ENCODE measurements at places on chromosomes 12 and 14.

DNA sequence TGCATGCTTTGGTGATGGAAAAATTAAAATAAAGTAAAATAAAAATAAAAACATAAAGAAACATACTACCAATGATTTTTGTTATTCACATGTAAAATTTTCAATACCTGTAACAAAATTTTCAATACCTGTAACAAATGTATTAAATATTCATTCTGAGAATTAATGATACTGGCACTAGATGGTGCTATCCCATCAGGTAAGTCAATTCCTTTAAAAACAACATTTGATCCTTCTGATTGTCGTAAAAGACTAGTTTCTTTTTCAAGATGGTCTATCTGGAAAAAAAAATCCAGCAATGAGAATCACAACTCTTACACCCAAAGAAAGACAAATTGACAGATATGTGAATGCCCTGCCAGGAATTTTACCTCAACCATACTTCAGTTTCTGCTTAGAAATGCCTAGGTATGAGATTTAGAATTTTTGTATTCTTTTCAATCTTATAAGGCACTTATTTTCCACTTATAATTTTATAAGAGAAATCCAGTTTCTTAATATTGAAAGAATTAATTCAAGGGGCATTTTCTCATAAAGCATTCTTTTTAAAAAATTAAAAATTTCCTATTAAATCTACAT, 30.7 kb downstream of the CEP290 start:
- DNase-seq: no peak

DNA sequence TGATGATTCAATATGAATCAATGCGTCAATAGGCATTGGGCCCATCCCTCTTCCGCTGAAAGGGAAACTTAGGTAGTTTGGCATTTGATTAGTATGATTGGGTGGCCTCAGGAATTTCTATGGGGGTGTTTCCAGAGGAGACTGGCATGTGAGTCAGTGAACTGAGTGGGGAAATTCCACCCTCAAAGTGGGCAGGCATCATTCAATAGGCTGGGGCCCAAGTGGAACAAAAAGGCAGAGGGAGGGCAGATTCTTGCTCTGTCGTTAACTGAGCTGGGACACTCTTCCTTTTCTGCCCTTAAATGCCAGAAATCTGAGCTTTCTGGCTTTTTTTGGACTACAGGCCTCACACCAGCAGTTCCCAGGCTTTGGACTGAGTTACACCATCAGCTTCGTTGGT, 373.5 kb downstream of the RPS29 start:
- DNase-seq: no peak

DNA sequence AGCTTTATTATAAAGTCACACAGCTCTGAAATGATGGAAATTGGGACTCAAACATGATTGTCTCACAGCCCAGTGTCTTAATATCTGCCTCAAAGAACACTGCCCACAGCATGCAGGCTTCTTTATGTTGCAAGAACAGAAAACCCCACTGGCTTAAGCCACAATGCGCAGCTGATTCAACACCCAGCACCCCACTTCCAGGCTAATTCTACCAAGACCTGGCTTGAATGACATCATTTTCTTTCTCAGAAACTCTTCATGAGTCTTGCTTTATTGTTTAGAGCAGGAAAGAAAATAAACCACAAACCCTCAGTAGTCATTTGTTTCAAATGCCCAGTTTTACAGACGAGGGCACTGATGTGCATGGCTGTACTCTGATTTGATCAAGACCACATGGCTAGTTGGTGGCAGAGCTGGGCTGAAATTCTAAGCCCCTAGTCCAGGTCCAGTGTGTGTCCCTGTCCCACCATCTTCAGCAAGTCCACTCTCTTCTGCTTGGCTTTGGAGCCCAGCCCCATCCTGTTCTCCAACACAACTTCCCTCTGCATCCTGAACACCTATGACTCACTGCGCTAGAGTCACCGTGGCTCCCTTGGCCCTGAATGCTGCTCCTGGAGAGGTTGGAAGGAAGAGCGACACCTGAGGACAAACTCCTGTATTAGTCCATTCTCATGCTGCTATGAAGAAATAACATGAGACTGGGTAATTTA, 50.3 kb upstream of the SRSF5 start:
- DNase-seq: peak; percentile 45

- DNase-seq: no peak
Observed at GRCh38 chr12:46377678-46378077, 5.1 kb upstream of the SLC38A2 start.

GRCh38 chr12:95003921-95004272, 400 bp upstream of the NDUFA12 start:
- DNase-seq: no peak

DNA sequence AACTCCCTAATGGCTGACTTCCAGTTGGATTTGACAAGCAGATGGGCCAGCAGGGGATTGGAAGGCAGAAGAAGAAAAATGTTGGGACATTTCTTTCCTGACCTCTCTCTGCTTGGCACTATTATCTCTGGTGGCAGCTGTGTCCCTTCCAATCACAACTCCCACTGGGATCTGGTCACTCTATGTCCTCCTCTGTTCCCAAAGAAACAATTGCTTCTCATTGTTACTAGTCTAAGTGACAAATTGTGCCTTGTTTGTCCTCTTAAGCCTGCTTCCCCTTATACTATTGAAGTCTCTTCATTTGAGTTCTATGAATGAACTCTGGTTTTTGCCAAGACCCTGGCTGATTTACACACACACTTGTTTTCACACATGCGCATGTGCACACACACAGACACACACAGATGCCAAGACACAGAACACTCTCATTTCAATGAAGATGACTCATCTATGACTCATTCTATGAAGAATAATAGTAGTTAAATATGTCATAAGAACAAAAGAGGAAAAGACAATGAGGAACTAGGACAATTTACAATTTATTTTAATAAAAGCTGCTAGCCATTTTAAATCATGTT, 83.0 kb upstream of the FAR2 start:
- DNase-seq: peak; percentile 22

- DNase-seq: no peak
Observed at GRCh38 chr12:48021485-48022179, 17.4 kb upstream of the COL2A1 start.

DNA sequence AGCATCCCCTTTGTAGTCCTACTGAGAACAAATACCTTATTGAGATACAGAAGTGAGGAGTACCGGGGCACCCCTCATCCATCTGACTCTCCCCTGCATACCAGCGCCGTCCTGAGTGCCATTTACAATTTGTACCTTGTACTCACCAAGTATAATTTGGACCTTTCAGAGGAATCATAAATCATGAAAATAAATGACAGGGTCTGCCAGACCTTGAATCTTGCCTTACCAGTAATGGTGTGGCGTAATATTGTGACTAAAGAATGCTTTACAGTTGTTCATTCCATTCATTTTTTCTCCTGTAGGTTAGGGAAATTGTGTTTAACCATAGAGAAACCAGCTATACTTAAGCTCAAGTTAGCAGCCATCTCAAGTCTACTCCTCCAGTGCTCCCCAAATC, 243.7 kb upstream of the RGS6 start:
- no peak for DNase-seq

DNA sequence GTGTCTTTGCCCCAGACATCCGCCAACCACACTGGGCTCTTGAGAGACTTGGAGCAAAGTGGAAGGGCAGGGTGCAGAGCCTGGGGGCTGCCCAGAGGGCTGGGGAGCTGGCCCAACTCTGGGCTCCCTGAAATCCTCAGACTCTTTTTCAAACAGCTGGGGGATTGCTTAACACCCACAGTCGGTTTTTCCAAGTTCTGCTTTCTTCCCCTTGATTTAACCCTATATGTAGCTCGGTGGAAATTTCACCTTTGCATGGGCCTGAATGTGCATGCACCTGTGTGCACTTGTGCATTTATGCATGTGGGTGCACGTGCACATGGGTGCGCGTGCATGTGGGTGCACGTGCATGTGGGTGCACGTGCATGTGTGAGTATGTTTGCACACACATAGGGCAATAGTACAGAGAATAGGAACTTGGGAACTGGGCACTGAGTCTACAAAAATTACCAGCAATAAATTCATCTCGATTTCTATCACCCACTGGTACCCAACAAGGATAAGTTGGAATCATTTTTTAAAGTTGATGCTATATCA, 52.3 kb upstream of the RFLNA start:
- no peak for DNase-seq

DNA sequence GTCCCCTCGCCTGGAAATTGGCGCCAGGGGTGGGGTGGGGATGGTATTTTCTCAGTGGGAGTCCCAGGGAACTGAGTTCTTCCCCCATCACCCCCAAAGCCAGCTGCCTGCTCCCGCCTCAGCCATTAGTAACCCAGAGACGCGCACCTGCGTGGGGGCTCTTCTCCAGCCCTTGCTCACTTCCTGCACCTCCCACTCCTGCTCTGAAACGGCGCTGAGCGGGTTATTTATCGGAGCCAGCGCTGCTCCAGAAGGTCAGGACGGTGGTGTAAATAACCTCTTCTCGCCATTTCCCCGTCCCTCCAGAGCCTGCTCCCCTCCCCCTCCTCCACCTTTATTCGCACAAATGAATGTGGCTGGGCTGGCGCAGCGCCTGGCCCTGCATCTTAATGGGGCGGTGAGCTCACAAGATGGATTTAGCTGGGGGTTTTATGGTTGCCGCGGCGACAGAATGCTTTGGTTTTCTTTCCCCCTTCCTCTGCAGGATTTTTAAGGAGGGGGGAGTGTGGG, 12.2 kb downstream of the GPR84 start:
- DNase-seq: peak; percentile 41

GRCh38 chr14:93929048-93929535, 1.9 kb downstream of the FAM181A start:
- DNase-seq: no peak

DNA sequence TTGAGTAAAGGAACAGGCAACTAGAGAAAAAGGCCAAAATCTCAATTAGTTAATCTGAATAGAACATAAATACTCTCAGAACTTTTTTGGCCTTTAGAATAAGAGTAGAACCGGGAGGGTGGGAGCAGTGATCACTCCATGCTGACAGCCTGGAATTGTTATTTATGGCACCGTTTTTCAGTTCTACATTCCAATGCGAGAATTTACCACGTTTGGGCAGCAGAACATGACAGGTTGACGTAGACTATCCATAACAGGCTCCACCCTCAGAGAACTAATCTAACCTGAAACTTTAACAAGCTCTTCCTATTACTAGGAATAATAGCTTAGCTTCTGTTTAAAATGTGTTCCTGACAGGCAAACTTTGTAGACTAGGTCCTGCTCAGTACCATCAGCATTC, 379.1 kb downstream of the SEC23A start:
- no peak for DNase-seq

- peak; percentile 80 for DNase-seq
Observed at GRCh38 chr14:22598099-22598895, at the start of gene ABHD4. ABHD4 (plus strand) TSS chr14:22598300; CDS start chr14:22598307, 7 bp downstream.

- DNase-seq: no peak
Observed at GRCh38 chr14:105346876-105347586, 32.5 kb downstream of the PACS2 start.

All from activated naive CD8-positive, alpha-beta T cell treated with anti-CD3 and anti-CD28 coated beads for 36 hours (primary cell).